ENCODE measurements at places on chromosomes 2 and 18.

GRCh38 chr2:46549166-46549844, 69.9 kb downstream of the TMEM247 start:
- no peak for DNase-seq

GRCh38 chr18:75638776-75639471, 211.4 kb upstream of the SMIM21 start:
- no peak for DNase-seq

DNA sequence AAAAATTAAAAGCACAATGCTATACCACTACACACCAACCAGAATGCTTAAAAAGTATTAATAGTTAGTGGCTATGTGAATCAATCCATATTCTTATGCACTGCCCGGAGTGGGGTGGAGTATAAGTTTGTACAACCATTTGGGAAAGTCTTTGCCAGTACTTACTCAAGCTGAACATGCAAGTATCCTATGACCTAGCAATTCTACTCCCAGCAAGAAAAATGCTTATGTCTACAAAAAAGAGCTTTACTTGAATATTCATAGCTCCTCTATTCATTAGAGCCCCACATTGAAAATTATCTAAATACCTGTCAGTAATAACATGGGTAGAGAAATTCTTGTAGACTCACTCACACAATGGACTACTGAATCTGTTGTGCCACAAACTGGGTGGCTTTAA, 21.4 kb upstream of the CNOT11 start:
- no peak for DNase-seq

DNA sequence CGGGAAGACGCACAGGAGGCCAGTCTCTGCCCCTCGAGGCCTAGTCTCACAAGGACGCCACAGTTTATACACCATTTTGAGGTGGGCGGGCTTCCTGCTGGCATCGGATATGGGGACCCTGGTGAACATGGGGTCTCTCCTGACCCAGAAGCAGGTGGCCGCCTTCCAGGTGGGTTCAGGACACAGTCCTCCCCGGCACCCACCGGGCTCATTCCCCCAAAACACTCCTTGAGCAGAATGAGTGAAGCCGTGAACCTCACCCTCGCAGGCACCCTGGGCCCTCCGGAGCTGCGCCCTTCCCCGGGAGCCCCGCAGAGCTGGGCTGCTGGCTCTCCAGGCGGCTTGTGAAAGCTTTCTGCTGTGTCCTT, 6.5 kb downstream of the NFATC1 start:
- DNase-seq: no peak

- DNase-seq: no peak
These were observed 68.9 kb downstream of the BIRC6 start for GRCh38 chr2:32425719-32426141.

GRCh38 chr2:97645112-97645694, 659 bp upstream of the COX5B start:
- no peak for DNase-seq

- no peak for DNase-seq
These were observed 143.2 kb upstream of the SETBP1 start for GRCh38 chr18:44537526-44537925.

DNA sequence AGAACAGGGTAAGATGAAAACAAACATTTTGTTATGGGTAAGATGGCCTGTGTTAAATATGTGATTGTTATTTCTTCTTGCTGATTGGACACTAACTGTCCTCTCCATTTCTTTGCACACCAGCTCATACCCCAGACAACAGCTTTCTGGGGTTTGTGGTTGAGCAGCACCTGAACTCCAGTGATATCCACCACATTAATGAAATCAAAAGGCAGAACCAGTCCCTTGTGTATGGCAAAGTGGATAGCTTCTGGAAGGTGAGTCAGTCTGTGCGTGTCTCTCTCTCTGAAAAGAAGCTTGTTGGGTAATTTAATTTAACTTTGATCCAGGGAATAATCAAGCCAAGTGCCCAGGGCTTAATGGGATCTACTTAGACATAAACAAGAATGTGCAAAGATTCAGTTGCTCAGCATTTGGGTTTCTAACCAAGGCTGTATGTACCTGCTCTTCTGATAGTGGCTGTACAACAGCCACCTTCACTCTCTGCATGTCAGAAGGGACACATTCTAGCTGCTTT, 108.3 kb downstream of the MGAT5 start:
- no peak for DNase-seq

DNA sequence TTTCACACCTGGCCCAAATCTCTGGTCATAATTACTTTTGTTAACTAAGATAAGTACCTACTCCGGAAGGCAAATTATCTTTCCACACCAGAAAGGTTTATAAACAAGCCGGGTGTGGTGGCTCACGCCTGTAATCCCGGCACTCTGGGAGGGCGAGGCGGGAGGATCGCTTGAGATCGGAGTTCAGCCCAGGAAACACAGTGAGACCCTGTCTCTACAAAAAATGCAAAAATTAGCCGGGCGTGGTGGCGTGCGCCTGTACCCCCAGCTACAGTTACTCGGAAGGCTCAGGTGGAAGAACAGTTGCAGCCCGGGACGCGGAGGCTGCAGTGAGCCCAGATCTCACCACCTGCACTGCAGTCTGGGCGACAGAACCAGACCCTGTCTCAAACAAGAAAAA, 2.1 kb downstream of the PUM2 start:
- DNase-seq: no peak

DNA sequence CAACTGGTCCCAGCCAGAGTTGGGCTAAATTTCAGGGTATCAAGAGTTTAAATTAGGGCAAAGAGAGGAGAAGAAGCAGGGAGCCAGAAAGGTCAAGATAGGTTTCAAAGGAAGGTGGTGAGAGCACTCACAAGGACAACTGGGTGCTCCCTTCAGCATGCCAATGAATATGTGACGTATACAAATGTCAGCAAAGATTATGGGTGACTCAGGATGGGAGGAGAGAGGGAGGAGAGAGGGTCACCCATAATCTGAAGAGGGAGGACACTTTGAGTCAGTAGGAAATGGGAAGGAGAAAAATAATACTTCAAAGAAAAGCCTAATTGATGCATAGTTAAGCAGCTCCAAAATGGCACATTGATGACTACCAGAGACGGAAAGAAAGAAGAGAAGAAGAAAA, 53.1 kb upstream of the ABCA12 start:
- no peak for DNase-seq

- DNase-seq: no peak
These were observed 22.1 kb upstream of the CATIP start for GRCh38 chr2:218334531-218334930.

DNA sequence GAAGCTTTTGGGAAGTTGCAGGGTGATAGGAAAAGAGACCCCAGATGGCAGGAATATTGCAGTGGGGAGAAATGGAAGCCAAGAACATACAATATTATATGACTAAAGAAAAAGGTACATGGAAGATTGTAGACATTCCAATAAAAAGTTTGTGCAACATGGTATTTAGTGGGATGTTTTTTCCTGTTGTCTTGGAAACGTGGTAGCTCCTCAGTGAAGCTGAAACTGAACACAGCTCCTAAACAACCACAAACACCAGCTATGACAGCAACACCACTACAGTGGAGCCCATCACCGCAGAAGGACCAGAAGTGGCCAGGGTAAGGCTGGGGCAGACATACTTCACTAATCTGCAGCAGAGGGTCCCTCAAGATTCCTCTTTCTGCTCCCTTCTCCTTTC, 246.8 kb downstream of the CDH20 start:
- no peak for DNase-seq

DNA sequence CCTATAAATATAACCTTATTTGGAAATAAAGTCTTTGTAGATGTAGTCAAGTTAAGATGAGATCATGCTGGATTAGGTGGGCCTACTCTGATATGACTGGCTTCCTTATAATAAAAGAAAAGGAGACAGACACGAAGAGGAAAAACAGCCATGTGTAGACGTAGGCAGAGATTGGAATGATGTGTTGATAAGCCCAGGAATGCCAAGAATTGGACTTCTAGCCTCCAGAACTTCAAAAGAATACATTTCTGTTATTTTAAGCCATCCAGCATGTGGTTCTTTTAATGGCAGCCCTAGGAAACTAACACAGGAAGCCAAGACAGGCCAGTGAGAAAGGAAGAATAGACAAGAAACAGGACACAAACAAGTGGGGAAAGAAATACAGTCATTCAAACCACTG, 68.6 kb downstream of the NYAP2 start:
- DNase-seq: no peak

DNA sequence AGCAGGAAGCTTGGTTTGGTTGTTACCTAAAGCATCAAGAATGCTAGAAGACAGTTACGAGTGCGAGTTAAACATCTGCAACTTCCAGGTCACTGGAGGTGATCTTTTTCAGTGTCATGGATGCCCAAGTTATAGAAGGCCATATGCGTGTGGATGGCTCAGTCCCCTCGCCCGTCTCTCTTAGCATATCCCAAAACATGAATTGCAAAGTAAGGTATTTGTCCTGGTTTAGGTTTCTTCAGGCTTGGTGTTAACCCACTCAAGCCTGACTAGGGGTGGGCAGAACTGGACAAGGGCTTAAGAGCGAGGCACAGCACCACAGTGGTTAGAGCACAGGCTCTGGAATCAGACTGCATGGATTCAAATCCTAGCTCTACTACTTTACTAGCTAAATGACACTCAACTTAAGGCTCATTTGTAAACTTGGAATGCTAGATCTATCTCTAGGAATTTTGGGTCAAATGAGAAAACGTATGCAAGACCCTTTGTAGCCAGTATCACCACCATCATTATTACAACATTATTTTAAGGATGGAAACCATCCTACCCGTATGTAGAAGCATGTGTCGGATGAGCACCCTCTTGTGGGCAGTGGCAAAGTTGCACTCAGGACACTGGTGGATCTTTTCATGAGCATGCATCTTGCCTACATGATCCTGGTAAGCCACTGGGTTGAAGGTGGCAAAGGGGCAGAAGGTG, 11.2 kb downstream of the ZNF142 start:
- no peak for DNase-seq

- DNase-seq: no peak
These were observed 279.8 kb downstream of the PLCL1 start for GRCh38 chr2:198084156-198084555.

- DNase-seq: peak; percentile 50
These were observed 3.3 kb downstream of the DYSF start for GRCh38 chr2:71456617-71457016.

GRCh38 chr2:95362486-95362885, 40.0 kb upstream of the FAHD2A start:
- no peak for DNase-seq

- no peak for DNase-seq
These were observed 183.9 kb upstream of the ETAA1 start for GRCh38 chr2:67213270-67213670.

- no peak for DNase-seq
These were observed 106.9 kb downstream of the NEB start for GRCh38 chr2:151627353-151627752.

- no peak for DNase-seq
These were observed at the start of gene RTKN for GRCh38 chr2:74441690-74442482. Gene RTKN (minus strand): TSS chr2:74441937. CDS start chr2:74441816, 121 bp downstream.

DNA sequence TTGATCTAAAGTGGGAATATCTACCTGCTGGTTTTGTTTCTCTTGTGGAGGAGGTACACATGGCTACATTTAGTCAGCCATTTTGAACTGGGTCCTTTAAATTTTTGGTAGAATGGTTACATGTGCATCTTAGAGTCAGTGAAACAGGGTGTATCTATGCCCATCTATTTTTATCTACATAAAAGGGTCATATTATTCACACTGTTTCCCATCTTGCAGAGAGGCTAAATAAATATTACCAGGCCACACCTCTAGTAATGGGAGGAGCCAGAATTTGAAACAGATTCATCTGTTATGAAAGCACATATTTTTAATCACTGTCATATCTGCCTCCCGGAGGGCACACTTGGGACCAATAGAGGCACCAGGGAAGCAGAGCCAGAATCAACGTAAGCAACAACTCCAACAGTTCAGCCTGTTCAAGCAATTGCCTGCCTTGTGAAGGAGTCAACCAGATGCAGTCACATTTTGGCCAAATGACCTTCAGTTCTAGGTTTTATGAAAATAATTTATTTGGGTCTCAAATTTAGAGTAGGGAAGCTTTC, 376.8 kb downstream of the TSN start:
- DNase-seq: no peak
